ENCODE measurements at places on chromosomes 13 and 19.
A peak's percentile ranks its signal among the peaks of the same experiment; 100 is the strongest.

- DNase-seq, result no peak
Measured at GRCh38 chr19:46759817-46760333, 13.6 kb upstream of the STRN4 start.

GRCh38 chr13:80510686-80511085, 169.8 kb upstream of the SPRY2 start:
- DNase-seq, result no peak

DNA sequence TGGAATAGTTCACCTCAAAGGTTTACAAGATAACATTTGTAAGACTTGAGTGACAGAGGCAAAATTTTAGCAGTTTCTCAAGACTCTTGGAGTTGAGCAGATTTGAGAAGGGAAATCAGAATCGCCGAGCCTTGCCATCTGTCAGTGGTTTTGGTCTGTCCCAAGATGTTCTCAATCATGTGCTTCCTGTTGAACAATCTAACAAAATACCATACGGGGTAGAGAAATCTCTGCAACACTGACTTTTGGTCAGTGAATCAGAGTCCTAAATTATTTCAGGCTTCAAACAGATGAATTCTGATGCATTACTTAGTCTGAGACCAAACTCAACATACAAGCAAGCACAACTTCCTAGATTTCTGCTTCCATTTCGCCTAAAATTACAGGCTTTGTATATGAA, 3.8 kb downstream of the KCTD12 start:
- no peak for DNase-seq

DNA sequence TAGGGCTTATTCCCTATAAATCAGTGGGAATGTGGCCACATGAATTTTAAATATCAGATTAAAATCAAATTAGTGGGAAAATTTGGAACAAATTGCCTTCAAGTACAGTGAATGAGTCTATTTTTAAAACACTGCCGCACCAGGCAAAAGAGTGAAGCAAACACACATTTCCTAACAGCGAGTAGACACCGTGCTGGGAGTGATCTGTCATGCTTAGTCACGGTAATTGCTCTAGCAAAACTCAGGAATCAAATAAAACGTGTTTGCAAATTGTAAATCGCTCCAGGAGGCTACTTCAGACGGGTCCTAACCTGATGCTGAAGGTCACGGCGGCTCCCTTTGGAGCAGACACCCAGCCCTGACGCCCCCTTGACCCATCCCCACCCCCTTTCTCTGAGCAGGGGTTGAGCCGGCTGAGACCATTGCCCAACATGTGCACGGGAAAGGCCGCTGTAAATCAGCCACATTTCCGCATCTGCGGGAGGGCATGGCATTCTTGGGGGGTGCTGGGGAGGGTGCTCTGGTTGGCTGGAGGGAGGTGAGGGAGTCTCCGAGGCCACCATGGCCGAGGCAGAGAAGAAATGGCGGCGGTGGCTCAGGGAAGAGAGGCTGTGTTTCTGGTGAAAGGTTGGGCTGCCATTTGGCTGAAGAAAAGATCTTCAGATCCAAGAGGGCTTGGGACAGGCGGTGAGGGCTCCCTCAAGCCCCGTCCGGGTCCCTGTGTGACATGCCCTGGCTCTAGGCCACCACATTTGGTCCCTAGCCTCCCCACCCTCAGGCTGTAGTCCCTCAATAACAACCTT, 8.9 kb downstream of the CEBPA start:
- DNase-seq, result no peak

GRCh38 chr13:93730780-93731179, 504.2 kb downstream of the GPC6 start:
- no peak for DNase-seq

DNA sequence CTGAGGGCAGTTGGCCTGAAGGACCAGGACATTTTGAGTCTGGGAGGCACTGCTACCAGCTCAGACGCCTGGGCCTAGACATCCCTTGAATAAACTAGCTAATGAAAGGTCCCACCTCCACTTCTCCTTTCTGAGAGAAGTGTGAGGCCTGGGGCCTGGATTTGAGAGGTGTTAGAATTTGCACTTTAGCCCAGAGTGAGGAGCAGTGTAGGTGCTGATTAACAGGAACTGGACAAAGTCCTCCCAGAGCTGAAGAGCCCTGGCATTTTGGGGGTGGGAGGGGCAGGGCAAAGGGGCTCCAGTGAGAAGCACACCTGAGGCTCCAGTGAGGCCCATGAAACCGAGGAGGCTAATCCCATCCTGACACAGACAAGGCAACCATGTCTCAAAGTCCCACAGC, 15.2 kb upstream of the SLC1A5 start:
- DNase-seq, result no peak

- DNase-seq, result no peak
Measured at GRCh38 chr19:38786572-38787265, 2.3 kb upstream of the LGALS7B start.

DNA sequence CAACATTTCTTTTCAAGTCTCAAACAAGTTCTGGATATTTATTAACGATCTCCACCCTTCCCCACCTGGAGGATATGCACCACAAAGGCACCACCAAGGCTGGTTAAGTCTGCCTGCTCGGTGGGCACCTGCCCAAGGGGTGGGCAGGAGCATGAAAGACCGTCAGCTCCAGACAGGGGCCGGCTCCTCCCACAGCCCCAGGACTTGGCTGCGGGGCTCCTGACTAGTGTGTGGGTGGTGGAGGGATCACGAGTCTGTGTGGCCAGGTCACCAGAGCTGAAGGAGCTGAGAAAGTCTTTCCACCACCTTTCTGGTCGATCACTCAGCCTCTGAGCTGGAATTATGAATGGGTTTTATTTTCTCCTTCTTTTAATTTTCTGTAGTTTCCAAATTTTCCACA, 7.8 kb downstream of the SLC7A1 start:
- no peak for DNase-seq

DNA sequence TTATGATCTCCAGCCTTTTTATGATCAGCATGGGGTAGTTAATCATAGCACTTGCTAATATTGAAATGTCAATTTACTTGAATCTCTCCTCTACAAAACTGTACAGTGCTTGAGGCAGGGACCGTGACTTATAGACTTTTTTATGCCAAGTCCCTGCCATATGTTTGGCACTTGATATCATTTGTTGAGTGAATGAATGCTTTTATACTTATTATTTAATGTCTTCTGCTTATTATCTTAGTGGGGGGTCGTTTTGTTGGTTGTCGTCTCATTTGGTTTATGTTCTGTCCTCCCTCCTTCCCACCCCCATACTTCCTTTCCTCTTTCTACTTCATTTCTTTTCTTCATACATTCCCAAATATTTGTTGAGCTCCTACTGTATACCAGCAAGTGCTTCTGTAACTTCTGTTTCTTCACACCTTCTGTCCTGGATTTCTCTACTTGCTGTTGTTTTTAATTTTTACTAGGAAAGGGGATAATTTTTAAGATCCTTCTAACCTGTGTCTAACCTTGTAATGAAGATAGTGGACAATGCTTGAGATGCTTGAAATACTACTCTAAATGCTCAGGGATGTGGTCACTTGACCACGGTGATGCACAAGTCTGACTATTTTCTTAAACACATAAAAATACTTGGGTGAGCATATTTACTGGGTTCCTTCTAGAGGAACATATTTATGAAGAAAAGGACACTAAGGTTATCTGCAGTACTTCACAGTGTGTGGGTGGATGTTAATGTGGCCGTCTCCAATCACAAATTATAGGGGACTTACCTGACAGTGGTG, 223.8 kb downstream of the TDRD3 start:
- no peak for DNase-seq

DNA sequence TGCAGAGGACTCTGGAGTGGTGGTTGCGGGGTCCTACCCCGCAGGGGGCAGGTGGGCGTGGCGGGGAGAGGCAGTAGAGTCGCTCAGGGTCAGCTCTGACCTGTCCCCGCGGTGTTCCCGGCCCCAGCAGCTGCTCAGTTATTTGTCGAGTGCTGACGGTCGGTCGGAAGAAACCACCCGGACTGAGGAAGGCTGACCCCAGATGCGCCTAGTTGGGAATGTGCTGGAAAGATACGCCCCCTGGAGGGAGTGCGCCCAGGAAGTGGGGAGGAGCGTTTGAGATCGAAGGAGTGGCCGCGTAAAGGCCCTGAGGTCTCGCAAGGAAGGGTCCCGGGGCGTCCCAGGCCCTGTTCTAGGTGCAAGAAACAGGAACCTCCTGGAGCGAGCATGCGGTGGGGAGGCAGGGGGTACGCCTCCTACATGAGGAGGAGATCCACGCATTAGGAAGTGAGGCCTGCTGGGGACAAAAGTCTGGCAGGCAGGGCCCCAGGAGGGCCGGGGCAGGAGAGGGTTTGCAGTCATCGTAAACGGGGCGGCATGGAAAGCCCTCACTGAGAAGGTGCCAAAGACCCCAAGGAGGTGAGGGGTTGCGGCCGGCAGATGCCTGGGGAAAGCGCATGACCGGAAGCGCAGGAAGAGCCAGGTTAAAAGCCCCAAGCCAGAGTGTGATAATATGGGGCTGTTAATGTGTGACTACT, 9.2 kb downstream of the CCDC8 start:
- DNase-seq, result no peak

DNA sequence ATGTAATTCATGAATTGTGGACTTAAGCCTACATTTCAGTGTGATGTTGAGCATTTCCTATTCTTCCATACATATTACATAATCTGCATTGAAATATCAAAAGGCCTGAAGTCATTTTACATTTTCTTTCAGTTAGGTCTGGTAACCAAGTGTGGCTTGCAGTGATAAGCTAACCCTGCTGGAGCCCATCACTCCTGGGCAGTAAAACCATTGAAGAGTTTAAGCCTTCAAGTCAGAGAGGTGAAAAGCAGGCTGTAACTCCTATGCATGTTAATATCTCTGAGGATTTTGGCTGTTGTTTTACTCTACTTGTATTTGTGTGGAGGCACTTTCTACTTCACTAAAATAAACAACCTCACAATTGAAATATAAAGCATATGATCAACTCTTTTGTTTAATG, 248.8 kb downstream of the SLITRK5 start:
- DNase-seq, result no peak

- DNase-seq, result peak; percentile 47
Measured at GRCh38 chr13:114124921-114125320, 7.5 kb downstream of the RASA3 start.

DNA sequence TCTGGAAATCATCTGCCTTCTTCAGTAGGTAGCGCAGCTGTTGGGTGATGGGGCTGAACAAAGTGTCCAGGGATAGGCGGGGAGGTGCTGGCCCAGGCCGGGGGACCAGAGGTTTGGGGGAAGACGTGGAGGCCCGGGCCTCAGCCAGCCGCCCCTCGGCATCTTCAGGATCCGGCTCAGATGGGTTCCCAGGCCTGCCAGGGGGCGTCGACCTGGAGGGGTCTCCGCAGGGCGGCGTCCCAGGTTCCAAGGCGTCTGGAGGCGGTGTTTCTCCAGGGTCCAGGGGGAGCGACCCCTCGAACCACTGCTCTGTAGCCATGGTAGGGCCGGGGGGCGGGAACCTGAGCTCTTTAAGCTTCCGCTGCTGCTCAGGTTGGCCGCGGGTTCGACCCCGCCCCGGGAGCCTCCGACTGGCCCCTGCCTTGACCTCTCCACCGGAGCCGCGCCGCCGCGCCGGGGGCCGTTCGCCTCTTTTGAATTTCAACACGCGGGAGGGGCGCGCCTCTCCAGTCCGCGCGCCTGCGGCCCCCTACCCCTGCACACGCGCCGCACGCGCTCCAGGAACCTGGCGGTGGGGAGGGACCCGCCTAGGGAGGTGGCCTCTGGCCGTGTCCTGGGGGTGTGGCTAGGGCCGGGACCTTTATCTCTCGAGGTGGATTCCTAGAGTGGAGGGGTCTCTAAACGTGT, at the start of gene C19orf67:
Gene C19orf67 (minus strand): TSS at position 475 of the 687 bp plus-strand sequence. CDS start 156 bp downstream, at position 319.
- DNase-seq, result no peak

- no peak for DNase-seq
Measured at GRCh38 chr19:16073988-16074387, 2.3 kb upstream of the TPM4 start.

DNA sequence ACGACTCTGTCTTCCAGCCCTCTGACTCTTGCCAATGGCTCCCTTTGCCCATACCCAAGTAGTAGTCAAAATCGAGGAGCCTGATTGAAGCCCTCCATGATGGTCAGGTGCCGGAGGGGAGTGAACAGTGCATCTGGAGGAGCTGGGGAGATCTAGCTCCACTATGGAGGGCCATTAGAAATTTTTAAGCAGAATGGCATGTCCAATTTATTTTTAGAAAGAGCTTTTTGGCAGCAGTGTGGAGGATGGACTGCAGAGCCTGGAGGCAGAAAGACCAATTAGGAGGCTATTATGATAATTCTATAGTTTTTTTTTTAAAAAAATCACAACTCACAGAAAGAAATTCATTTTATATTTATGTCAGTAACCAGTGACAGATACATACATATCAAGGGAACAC, 92.7 kb upstream of the SLC7A1 start:
- no peak for DNase-seq

DNA sequence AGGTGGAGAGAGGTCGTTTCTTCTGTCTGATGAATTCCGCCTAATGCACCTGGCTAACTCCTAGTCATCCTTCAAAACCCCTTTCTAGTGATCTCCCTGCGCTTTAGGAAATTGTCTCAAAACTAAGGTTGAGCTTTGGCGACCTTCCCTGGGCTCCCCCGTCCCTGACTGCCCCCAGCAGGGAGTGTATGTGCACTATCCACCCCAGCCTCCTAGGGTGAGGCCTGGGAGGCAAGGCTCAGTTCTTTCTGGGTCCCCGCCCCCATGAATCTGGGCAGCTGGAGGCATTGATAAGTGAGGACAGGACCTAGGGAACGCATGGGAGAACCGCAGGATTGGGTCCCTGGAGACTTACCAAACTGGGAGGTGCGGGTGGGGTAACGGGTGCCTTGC, 378 bp downstream of the TLE6 start:
- no peak for DNase-seq

- DNase-seq, result no peak
Measured at GRCh38 chr19:6248844-6249243, 30.9 kb downstream of the MLLT1 start.

GRCh38 chr19:4568886-4569285, 9.4 kb upstream of the SEMA6B start:
- no peak for DNase-seq

DNA sequence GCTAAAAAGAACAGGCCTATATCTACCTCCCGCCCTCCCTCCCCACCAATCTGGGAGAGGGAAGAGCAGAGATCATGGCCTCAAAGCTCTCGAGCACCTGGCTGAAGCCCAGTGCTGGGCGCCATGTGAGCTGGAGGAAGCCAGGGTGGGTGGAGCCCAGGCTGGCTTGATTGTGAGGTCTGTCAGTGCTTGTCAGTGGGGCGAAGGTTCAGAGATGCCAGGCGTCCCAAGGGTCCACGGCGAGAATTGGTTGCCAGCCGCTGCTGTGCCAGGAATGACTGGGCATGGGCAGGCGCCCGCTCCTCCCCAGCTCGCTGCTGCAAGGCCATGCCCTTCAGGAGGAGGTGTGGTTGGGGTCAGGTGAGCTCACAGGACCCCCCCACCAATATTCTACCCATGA, 11.5 kb downstream of the BEST2 start:
- DNase-seq, result no peak

DNA sequence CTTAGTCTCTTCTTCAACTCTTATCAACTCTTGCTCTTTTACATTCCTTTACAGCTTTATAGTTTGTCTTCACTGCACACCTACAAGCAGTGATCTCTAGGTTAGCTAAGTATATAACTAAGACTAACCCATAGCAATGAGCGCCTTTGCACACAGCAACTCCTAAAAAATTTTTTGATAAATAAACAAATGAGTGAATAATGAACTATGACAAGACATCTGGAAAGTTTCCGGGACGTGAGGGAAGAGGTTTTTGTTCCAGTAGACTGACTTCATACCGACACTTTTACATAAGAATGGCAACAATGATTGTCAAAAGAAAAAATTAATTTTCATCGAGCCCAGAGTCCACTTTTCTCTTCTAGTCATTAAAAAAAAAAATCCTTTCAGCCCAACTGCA, 98.3 kb downstream of the ELF1 start:
- no peak for DNase-seq

All from stimulated activated CD4-positive, alpha-beta T cell treated with anti-CD3 and anti-CD28 coated beads, Interleukin-1b, Interleukin-23, amount 100 ng/mL, for 1 hour (primary cell).